ENCODE measurements at places on chromosomes 5 and 9.

GRCh38 chr9:135048758-135049444 is 38.6 kb upstream of the OLFM1 start:
- no peak for DNase-seq

DNA sequence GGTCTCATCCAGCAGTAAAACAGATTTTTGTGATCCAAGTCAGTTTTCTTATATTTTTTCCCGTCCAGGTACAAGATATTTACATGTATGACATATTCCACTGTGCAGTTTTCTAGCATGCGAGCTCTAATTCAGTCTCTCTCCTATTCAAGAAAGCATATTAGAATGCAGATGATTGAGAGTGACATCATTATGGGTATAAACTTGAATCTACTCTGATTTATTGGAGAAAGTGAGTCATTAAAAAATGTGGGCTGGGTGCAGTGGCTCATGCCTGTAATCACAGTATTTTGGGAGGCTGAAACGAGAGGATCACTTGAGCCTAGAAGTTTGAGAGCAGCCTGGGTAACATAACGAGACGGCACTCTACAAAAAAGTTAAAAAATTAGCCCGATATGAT is 6.2 kb downstream of the FER start:
- DNase-seq, result no peak

- DNase-seq, result no peak
These were observed 5.3 kb upstream of the TRIM41 start for GRCh38 chr5:181217803-181218062.

- DNase-seq, result no peak
These were observed 24.7 kb downstream of the ZDHHC11B start for GRCh38 chr5:759781-760362.

DNA sequence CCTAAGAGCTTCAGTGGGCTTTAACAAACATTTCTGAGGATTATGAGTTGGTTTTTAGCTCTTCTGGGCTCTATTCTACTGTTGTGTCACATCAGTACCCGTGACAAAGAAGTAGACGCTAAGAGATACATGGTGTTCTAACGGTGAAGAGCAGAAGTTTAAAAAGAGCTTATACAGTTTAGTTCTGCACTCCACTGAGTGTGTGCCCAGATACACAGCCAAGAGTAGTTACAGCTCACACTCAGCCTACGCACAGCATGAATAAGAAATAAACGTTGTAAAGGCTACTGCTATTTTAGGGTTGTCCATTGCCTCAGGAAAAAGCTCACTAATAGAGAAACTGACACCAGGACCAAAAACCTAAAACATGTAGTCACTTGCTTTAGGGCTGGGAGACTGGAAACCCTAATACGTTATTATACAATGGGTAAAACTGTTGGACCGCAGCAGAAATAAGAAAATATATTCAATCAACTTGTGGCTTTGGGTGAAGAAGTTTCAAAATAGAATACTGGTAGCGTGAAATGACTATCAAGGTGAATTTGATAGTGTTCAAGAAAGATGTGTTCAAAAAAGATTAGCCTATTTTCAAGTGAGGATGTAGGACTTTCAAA is 34.7 kb downstream of the PSIP1 start:
- DNase-seq, result no peak

DNA sequence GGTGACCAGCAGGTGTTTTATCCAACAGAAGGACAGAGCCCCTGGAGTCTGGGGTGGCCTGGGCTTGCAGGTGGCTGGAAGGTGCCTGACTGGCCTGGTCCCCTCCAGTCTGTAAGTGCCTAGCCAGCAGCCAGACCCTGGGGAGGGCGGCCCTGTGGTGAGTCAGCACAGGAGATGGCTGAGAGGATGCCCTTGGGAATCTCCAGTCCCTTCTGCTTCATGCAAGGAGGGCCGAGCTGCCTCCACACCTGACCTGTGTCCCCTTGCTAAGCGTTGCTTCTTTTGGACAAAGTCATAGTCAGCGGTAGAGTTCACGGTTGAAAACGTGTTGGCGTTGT is 20.2 kb downstream of the OBP2B start:
- DNase-seq, result no peak

- no peak for DNase-seq
These were observed 7.0 kb downstream of the PDCL start for GRCh38 chr9:122821278-122821943.

GRCh38 chr5:2574155-2574554 is 177.3 kb downstream of the IRX2 start:
- no peak for DNase-seq

- no peak for DNase-seq
These were observed 62.7 kb downstream of the SLC1A3 start for GRCh38 chr5:36669015-36669651.

DNA sequence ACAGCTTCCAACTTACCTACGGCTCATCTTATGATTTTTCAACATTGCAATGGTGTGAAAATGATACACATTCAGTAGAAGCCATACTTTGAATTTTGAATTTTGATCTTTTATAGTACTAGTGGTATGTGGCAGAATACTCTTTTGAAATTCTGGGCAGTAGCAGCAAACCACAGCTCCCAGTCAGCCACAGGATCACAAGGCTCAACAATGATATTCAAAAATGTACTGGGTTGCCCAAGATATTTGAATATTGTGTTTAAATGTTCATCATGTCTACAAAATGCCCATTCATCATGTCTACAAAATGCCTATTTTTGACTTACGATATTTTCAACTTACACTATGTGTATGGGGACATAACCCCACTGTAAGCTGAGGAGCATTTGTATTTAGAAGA is 81.3 kb upstream of the PRR16 start:
- DNase-seq, result no peak

DNA sequence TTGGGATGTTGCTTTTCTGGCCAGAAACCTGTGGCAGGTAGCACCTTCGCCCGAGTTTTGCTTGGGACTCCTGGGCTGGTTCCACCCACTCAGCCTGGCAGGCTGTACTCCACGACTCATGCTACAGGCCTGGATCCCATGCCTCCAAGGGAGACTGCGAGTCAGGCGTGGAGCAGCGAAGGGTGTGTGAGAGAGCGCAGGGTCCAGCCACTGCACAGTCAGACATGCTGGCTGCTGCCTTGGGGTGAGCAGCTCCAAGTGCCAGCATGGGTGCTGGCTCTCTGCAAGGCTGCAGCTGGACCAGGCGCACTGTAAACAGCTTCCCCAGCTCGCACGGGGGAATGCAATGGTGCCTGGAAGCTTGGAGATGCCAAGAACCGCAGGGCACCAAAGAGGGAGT is 249.6 kb upstream of the EDIL3 start:
- DNase-seq, result no peak

- DNase-seq, result no peak
These were observed 1.9 kb downstream of the ALDH1A1 start for GRCh38 chr9:72950875-72951442.

DNA sequence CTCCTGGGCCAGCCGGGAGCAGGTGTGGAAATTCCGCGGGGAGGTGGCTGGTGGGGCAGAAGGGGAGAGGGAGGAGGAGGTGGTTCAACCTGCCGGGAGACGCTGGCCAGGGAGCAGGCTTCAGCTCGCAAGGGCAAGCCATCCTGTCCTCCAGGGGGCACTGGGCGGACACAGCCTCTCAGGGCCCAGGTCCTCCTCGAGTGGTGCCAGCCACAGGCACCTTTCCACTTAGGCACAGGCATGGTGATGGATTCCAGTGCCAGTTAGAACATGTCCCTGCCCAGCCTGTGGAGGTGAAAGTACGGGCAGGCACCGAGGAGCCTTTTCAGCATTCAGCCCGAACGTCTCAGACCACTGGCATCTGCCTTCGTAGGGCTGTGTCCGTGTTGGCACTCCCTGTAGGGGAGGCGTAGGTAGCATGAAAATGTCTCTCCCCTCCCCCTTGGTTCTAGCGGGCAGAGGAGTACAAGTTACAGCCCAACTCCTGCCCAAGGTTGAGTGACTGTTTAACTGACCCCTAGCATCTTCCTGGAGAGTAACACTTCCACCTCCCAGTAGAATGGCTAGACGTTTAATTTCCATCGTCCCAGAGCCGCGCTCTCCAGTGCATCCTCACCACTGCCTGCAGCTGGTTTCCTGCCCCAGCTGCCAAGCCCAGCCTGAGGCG is 48.9 kb downstream of the DAB2IP start:
- no peak for DNase-seq

DNA sequence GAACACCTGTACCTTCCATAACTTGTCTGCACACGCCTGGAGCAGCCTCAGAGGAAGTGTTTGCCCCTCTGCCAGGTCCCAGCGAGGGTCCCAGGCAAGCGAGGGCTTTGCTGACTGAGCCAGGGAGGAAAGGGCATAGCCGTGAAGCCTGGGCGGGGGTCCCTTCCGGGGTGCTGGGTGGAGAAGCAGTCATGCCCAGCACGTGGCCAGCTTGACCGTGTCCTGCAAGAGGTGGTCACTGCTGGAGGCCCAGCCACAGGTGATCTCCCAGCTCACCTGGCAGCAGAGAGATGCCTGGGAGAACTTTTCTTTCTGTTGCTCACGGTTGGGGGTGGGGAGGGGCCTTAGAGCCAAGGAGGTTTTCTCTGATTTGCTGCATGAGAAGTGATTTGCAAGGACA is 195.3 kb downstream of the CACNA1B start:
- no peak for DNase-seq

DNA sequence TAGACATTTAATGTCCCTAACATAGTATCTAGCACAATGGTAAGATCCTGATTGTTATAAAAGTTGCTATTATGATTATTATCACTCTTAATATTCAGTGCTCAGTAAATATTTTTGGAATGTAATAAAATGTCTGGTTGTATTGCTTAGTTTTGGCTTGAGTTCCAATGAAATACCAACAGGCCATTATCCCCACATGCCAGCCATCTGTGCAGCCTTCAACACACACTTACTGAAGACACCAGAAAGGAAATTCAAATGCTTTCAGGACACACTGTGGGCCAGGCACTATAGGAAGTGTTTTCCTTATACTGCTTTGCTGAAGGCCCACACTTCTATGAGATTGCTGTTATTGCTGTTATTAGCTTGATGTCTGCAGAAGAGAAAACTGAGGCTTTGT is 157.5 kb downstream of the TRIM32 start:
- no peak for DNase-seq

DNA sequence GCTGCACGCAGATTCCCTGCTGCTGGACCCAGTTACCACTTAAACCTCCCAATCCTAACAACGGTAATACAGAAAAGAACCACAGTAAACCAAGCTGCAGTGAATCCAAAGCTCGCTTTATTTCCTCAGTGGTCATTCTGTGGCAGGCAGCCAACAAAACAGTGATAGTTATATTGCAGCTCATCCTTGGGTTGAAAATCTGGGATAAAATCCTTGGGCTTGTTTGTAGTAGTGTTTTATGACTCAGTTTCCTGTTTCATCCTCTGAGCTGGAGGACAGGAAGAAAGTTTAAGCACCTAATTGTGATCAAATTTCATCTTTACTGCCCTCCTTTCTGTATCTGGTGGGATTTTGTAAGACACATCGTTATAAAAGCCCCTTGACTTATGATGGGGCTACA is 31.4 kb downstream of the HMGCR start:
- no peak for DNase-seq

DNA sequence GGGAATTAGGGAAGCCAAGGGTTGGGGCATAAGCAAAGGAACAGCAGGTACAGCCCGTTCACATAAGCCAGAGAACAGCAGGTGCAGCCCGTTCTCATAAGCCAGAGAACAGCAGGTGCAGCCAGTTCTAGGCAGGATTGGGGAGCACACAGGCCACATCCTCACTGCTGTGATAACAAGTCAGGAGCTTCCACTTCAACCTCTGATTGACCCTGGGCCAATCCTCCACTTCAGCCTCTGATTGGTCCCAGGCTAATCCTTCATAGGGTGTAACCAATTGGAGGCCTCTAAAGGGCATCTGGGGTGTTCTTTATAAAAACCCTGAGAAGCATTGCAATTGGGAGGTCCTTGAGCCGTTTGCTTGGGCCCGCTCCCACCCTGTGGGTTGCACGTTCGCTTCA is 27.5 kb downstream of the CEL start:
- DNase-seq, result no peak
